ENCODE measurements at places on chromosomes 16 and 17.

GRCh38 chr17:9056566-9056965 lies 35.3 kb downstream of the NTN1 start:
- no peak for DNase-seq

GRCh38 chr17:81831957-81832607 lies 1.0 kb downstream of the MCRIP1 start:
- DNase-seq: peak; percentile 94

GRCh38 chr17:40064971-40065768 lies 2.4 kb downstream of the THRA start:
- no peak for DNase-seq

DNA sequence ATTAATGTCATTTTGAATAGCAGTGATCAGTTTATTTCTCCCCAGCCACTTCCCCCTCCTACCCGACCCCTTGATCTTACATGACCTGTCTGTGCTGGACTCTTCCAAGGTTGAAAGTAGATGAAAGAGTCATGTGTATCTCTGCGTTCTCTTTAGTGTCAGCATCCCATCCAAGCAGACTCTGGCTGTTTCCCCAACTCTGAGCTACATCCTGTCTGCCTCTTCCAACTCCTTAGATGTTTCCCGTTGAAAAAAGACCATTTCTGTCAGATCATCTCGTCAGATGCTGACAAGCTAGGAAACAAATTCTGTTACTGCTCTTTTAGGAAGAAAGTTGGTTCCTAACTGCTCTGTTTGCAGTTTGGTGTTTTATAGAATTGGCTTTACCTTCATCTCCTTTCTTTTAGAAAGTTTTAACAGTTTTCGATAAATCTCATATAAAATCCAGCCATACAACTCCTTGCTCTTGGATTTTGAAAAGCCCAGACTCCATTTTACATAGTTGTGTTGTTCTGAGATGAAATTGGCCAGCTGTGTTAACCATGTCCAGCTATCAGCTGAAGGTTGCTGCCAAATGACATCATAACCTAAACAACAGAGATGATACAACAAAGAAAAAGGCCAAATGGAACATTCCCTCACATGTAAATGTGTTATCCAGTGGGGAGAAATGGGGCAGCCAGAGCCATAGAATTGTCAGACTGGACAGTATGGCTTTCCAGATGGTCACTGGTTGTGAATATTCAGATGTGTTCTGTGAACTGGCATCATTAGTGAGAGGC lies 43.5 kb downstream of the CYB561 start:
- DNase-seq: no peak

DNA sequence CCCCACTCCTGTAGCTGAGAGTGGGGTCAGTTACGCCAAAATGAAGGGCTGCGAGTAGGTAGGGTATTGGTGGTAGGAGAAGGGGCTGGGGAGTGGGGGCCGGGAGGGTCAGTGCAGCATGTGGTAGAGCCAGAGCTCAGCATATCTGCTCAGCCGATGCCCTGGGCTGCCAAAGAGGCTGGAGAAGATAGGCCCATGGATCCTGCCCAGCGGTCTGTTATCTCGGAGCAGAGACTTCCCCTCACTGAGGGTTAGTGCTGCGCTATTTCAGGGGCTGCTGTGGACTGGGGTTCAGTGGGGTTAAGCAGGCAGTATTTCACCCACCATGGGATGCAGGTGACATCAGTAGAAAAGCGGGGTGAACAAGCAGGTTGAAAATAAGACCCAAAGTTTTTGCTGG lies 19.7 kb downstream of the RHBDL3 start:
- no peak for DNase-seq

DNA sequence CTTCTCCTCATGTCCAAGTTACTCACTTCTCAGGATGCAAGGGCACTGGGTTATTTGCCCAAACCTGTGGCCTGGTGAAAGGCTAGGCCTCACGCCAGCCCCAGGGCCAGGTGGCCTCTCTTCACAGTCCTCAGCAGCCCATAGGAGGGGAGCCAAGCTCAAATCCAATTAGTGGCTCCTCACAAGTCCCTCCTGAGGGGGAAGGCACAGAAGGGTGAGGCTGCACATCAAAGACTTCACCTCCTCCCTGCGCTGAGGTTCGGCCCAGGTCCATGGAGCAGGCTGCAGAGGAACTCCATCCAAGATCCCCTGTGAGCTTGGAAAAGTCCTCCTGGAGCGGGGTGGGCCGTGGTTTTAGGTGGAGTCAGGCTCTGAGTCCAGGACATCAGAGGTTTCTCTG lies 320.0 kb downstream of the FOXL1 start:
- DNase-seq: no peak

DNA sequence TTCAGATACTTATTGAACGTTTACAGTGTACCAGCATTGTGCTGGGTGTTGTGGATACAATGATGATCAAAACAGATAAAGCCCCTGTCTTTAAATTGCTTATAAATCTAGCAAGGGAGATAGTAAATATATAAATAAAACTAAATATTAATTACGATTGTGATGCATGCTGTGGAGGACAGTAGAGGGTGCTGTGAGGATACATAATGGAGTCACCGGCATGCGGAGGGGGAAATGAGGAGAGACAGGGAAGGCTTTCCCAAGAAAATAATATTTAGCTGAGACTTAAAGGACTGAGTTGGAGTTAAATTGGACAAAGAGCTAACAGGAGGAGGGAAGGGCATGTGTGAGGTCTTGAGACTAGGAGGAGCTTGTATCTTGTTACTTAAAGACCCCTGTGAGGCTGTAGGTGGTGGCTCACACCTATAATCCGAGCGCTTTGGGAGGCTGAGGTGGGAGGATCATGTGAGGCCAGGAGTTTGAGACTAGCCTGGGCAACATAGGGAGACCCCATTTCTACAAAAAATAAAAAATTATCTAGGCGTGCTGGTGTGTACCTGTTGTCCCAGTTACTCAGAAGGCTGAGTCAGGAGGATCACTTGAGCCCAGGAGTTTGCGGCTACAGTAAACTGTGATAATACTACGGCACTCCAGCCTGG lies 2.4 kb downstream of the DHRS7B start:
- peak; percentile 41 for DNase-seq

GRCh38 chr17:76820561-76820960 lies 47.6 kb upstream of the MGAT5B start:
- no peak for DNase-seq

GRCh38 chr16:88536510-88536909 lies 33.7 kb upstream of the ZC3H18 start:
- no peak for DNase-seq

GRCh38 chr17:57703273-57703672 lies 41.8 kb downstream of the CCDC182 start:
- DNase-seq: no peak

- no peak for DNase-seq
Measured at GRCh38 chr16:50478075-50478772, 70.0 kb upstream of the NKD1 start.

- peak; percentile 12 for DNase-seq
Measured at GRCh38 chr16:8168016-8168415, 422.3 kb downstream of the TMEM114 start.

DNA sequence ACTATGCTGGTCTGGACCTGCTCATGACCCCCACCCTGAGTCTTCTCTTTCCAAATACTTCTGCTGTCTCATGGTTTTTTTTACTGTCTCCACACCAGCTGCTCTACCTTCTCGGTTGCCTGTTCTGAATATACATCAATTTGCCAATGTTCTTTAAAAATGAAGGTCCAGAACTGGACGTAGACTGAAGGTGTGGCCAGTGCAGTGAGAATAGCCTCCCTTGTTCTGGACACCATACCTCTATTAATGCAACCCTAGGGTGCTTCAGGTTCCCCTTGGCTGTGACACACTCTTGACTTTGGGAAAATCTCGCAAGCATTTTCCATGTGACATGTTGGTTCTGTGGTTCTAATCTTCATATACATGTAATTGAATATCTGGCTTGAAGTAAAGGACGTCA lies 15.3 kb upstream of the IL21R start:
- DNase-seq: no peak

- DNase-seq: no peak
Measured at GRCh38 chr16:57529391-57530103, 6.8 kb downstream of the CCDC102A start.

DNA sequence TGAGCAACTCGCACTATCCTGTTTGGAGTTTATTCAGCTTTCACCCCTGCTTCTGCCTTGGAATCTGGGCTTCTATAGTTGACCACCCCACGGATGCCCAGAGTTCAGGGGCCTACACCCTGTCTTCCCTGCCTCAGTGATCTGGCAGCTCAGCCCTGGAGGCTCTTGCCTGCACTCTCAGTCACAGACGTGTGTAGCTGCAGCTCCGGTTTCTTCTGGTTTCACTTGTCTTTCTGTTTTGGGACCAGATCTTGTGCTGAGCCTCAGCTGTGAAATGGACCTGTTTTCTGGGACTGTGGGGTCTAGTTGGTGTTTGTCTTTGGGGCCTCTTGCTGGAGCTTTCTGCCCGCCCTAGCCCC lies 5.8 kb downstream of the GPT2 start:
- peak; percentile 24 for DNase-seq

DNA sequence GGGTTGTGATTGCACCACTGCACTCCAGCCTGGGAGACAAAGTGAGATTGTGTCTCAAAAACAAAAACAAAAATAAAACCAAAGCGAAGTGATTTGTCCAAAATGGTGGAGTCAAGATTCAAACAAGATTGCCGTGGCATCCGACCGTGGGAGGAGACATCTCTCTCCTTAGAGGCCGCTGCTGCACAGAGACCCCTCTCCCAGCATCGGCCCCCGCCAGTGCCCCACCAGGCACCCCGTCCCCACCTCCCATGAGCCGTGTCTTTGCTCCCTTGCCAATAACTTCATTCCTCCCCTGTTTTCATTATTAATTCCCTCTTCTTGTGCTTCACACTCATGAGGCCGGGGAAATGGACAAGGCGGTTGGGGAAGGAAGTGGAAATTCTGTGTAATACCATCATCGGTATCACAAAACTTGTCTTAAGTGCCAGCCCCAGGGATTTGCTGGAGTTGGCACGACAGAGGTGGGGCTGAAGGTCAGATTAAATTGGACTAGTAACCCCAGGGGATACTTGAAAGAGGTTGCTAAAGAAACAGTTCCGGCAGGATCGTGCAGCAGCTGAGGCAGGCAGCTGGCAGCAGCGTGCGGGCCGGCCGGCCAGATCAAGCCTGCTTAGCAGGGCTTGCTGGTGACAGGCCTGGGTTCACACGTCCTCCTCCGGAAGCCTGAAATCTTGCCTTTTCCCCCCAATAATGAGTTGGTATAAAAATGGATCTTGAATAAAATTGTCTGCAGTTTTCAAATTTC lies 66.8 kb downstream of the RTN4RL1 start:
- no peak for DNase-seq

- no peak for DNase-seq
Measured at GRCh38 chr17:55722016-55722736, 488 bp downstream of the TMEM100 start.

DNA sequence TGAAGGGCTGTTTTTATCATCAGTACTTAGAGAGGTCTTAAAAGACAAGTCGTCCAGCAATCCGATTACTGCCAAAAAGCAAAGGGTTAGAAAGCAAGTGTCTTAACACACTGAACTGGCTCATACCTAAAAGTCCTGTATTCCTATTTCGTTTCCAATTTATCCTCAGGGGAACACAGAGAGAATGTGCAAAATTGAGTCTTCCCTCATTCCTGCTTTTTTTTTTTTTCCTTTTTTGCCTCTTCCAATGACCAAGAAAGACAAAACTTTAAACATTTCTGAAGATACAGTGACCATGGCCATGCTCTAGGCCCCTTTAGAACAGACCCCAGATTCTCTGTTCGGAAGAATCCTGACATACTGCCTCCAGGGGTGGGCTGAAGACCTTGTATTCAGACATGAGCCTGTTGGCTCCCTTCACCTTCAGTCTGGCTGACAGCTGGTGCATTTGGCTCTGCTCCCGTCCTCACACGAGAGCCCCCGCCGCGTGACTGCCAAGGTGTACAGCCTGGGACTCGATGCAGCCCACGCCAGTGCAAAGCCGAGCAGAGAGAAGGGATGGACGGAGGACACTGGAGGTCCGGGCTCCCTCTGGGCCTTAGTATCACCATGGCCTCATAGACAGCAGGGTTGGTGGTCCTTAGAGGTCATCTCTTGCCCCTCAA lies 47.0 kb downstream of the COTL1 start:
- no peak for DNase-seq

GRCh38 chr16:57892041-57892440 lies 78.9 kb downstream of the CNGB1 start:
- peak; percentile 50 for DNase-seq

DNA sequence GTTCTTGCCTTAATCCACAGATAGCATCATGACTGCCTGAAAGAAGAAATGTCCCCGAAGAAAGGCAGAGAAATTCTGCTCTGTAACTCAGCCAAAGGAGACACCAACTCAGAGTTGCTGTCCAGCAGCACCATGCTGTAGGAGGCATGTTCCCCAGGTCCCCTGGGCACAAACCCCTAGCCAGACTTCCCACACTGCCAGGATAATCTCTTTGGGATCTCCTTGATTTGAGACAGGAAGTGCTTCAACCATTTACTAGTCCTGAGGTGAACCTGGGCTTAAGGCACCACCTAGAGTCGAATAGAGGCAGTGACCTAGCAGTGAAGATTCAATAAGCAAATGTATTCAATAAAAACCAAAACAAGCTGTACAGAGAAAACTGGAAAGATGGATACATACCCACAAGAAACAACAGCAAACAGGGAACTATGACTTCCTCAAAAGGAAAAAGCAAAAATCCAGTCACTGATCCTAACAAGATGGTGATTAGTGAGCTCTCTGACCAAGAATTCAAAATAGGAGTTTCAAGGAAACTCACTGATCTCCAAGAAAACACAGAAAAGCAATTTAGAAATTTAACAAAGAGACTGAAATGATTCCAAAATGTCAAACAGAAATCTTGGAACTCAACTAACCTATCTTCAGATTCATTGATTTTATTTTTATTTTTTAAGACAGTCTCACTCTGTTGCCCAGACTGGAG lies 5.7 kb downstream of the OR4D2 start:
- no peak for DNase-seq

DNA sequence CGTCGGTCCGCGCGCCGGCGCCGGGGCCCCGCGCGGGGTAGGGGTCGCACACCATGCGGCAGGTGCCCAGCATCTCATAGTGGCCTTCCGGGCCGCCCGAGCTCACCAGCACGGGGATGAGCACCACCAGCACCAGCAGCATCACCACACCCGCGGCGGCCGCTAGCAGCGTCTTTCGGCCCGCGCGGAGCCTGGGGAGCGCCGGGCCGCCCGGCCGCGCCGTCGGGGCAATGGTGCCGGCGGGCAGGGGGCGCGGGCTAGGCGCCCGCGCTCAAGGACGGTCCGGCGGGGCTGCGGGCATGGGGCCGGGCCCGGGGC lies 237 bp downstream of the C1QL1 start:
- no peak for DNase-seq

DNA sequence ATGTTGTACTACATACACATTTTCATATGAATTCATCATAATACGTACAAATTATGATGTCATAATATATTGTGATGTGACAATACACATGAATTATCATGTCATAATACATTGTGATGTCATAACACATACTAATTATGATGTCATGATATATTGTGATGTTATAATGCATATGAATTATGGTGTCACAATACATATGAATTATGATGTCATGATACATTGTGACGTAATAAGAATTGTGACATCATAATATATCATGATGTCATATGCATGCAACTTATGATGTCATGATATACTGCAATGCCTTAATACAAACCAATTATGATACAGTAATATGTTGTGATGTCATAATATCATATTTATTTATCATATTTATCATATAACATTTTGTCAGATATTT lies 2074.3 kb downstream of the TP53TG3F start:
- no peak for DNase-seq

GRCh38 chr17:18380471-18381157 lies 3.0 kb downstream of the EVPLL start:
- no peak for DNase-seq
